ENCODE measurements at places on chromosomes 7 and 10.

- no peak for DNase-seq
These were observed 10.3 kb downstream of the ZMIZ1 start for GRCh38 chr10:79079054-79079397.

- DNase-seq: no peak
These were observed 34.5 kb upstream of the LYZL1 start for GRCh38 chr10:29254123-29255046.

DNA sequence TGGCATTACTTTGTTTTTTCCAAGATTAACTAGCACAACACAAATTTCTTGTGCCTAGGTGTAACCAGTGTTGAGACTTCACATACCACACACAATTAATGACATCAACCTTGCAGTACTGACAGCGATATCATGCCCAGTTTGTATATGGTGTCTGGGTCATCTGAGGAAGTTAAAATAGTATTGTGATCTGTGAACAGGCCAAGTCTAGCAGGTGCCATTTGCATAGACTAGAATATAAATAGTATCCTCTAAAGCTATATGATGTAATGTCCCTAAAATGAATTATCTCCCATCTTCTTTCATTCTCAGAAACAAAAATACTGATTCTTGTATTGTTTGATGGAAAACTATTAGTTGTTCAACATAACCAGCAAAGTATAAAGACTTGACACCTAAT, 175.8 kb upstream of the KAT6B start:
- DNase-seq: no peak

DNA sequence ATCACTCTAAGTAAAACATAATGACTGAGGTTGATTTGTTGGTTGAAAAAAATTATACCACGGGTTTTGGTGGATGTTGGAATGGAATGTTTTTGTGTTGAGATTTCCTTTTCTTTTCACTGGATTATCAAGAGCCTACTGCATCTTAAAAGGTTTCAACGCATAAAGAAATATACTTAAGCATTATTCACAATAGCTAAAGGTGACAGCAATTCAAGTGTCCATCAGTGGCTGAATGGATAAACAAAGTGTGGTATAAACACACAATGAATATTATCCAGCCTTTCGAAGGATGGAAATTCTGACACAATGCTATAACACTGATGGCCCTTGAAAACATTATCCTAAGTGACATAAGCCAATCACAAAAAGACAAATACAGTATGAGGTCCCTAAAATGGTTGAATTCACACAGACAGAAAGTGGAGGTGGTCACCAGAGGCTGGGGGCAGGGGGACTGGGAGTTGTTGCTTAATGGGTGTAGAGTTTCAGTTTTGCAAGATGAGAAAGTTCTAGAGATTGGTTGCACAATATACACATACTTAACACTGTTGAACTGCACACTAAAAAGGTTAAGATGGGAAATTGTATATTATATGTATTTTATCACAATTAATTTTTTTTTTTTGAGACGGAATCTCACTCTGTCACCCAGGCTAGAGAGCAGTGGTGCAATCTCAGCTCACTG, 122.3 kb downstream of the NRP1 start:
- no peak for DNase-seq

- DNase-seq: no peak
These were observed 17.0 kb downstream of the FAM20C start for GRCh38 chr7:209416-209815.

- DNase-seq: no peak
These were observed 265.5 kb downstream of the KCNMA1 start for GRCh38 chr10:77371848-77372799.

DNA sequence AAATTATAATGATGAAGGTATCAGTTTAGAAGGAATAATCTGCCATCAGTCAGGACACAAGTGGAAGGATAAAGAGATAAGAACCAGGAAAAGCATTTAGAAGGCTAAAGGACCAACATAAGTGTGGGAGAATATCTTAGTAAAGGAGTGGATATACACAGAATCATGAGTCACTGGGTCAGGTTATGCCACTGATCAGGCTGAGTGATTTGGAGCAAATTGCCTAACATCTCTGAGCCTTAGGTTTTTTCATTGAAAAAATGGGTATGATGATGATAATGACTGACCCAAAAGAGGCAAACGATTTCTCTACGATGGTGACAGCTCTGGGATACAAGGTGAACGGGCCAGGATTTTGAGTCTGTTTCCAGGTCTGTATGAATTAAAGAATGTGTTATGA, 2.8 kb upstream of the CUL1 start:
- no peak for DNase-seq

DNA sequence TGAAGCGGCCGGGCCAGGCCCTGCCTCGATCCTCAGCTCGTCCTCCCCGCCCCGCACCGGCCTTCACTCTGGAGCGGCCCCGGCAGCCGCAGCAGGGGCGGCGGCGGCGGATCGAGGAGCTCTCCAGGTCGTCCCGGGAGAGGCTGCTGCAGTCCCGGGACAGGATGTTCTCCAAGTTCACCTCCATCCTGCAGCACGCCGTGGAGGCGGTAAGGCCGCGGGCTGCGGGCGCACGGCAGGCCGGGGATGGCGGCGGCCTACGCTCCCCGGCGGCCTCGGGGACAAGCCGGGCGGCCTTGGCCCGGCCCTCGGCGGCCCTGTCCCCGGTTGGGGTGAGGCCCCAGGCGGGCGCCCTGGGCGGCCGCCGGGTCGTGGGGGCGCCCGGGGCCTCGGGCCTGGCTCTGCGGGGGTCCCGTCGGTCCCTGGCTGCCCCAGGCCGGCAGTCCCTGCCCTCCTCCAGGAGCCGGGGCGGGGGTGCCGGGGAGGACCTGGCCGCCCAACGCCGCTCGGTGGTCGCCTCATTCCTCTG, 399 bp downstream of the FHIP2A start:
- no peak for DNase-seq

- DNase-seq: no peak
These were observed 350.3 kb downstream of the GALNT17 start for GRCh38 chr7:71482284-71482683.

DNA sequence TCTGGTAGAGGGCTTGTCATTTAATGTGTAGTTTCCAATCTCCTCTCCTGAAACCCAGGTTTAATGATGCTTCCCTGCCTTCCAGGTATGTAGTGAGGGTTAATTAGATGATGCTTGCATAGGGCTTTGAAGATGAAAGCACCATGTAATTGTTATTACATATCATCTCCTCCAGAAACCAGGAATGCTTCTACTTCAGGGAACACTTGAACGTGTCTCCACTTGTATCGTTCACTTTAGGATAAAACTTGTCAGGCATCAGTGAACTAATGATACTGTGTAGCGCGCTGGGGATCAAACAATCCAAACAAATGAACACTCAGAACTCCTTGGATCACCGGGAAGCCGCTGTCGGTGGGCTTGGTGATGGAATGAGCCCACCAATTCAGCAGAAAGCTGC, 260.9 kb upstream of the FZD8 start:
- DNase-seq: no peak

GRCh38 chr10:131068760-131069159, 242.8 kb downstream of the TCERG1L start:
- DNase-seq: no peak

DNA sequence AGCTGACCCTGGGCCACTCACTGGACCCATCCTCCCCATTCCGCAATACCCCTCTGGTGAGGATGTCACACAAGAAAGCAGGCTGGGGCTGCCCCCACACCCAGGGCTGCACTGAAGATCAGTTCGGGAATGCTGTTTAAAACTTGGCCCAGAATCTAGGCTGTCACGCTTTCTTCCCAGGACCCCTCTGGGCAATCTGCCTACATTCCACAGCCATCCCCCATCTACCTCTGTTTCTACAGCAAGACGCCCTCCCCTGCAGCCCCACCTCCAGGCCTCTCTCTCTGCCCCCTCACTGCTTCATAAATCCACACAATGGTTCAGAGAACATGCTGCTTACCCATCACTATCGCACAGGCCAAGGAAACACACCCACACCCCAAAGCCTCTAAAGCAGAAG, 36.1 kb downstream of the XPNPEP1 start:
- DNase-seq: no peak

DNA sequence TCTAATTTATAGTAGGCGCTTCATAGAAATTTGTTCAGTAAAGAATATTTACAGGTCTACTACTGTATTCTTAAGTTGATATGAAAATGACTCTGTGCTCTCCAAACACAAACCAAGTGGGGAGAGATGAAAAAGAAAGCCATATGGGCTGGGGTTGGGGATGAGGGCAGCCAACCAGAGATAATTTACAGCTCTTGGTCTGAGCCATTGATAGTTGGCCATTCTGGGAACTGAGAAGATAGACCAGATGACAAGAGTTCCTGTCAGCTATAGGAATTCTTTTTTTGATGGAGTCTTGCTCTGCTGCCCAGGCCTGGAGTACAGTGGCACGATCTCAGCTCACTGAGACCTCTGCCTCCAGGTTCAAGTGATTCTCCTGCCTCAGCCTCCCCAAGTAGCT, 57.4 kb downstream of the LAMB4 start:
- no peak for DNase-seq

GRCh38 chr10:95531994-95532399, 29.2 kb downstream of the SORBS1 start:
- DNase-seq: no peak

DNA sequence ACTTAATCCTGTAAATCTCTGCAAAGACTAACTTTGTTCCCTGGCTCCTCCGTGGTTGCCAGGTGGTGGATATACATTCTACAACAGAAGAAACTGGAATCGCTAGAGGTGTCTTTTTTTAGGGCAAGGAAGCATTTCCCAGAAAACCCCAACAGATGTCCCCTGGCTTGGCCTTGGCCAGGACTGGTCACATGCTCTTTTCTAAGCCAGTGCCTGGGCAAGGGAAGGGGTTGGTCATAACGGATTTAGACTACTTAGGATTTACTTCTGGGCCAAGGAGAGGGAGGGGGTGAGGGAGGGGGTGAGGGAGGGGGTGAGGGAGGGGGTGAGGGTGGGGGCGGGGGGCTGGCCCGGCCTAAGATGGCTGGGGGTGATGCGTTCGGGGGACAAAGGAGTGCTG, 105.7 kb downstream of the SNX10 start:
- DNase-seq: no peak
